ENCODE measurements at places on chromosomes 11 and 22.

DNA sequence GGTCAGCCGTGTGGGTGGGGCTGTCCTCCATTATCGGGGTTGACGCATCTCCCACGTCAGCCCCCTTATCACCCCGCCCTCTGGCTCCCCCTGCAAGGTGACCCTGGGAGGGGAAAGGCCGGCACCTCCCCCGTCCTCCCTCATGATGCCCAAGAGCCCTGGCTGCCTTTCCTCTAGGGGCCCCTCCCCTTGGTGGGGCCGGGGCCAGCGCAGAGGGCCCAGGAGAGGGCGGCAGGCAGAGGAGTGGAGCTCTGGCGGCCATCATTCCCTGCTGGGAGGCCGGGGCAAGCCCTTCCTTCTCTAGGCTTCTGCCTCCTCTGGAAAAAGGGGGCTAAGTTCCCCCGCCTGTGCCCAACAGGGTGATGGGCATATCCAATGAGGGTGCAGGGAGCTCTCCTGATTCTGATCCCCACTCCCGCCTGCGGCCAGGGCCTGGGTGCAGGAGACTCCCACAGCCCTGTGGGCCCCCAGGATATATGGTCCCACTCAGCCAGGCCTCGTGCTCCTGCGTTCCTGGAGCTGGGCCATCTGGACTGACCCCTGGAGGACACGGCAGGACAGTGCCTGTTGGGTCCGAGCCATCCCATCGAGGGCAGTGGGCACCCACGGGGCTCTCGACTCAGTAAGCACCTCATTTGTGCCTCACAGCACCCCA is 12.3 kb downstream of the MYRF start:
- no peak for DNase-seq

- no peak for DNase-seq
Observed at GRCh38 chr11:132122735-132123134, 752.3 kb downstream of the NTM start.

DNA sequence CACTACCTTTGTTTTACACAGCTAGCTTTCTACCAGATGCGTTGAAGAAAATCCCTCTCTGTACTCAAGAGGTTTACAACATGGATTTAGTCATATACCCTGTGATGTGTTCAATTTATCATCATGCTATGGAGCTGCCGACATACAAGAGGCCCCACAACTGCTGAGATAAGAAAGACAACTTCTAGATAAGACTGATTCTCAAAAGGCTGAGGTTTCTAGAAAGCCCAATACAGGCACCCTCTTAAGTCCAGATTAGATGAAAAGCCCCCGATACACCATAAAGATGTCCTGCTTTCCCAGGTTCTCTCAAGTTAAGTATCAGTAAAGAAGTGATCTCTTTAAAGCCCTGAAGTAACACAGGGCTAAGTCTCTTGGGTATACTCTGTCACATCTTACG is 14.3 kb downstream of the MTCH2 start:
- DNase-seq: no peak

GRCh38 chr11:47714554-47715081 is 551 bp downstream of the AGBL2 start:
- DNase-seq: no peak

GRCh38 chr11:25727944-25728343 is 604.0 kb upstream of the ANO3 start:
- no peak for DNase-seq

DNA sequence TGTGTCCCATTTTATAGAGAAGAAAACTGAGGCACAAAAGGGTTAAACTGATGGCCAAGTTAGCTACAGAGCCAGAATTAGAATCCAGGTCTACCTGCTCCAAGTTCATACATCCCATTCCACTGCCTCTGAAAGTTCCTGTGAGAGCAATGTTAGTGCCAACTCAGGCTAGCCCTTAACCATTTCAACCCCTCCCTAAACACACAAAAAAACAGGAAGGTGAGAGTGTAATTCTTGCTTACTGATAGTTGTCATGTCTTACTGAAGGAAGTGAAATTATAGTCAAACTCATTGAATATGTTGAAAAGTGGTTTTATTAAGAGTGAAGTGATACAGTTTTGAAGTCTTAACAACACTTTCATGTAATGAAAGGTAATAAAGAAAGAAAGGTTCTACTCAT is 2.9 kb upstream of the E2F8 start:
- DNase-seq: no peak

GRCh38 chr11:111735262-111736116 is 30.7 kb downstream of the PPP2R1B start:
- peak; percentile 98 for DNase-seq

DNA sequence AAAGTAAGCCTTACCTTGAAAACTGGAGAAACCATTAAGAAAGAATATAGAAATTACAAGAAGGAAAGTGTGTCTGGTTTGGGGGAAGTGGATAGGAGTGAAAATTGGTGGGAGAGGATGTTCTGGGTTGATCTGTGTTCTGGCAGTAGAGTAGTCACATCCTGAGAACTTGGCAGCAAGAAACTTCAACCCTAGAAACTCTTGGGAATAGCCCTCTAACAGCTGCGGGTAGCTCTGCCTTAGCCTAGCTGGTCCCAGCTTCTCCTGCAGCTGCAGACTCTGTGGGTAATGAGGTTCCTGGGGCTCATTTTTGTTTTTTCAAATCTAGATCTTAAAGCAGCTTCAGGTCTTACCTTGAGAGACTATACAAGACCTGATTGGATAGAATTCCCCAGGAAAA is 24.2 kb upstream of the OR6X1 start:
- no peak for DNase-seq

- peak; percentile 73 for DNase-seq
Observed at GRCh38 chr11:76700177-76701100, 29.9 kb upstream of the LRRC32 start.

GRCh38 chr22:37427135-37427710 is at the start of gene ELFN2:
Gene ELFN2 (minus strand): TSS chr22:37427479. CDS start chr22:37375534, 51,945 bp downstream.
- no peak for DNase-seq

DNA sequence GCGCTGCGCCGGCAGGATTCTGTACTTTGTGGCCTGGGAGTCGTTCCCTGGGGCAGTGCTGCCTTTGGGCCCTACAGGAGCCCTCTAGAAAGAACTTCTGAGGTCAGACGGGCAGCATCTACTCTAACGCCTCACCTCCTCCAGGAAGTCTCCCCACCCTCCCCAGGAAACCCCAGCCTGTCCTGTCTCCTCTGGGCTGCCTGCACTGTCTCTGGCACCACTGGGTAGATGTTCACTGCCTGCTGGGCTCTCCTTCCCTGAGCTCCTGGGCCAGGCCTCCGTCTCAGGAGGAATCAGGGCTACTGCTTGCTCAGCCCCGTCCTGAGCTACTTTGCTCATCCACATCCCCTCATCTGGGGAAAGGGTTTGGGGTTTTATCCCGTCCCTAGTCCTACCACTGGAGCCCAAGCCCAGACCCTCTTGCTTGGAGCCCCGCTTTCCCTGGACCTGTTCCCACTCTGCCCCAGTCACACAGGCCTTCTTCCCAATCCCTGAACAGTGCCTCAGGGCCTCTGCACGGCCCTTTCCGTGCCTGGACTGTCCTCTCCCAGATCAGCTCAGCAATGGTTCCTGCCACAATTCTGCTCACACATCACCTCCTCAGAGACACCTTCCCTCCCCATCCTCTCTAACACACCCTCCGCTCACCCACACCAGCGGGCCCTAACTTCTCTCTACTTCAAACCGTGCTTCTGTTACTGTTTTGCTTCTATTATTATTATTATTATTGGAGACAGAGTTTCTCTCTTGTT is 11.3 kb upstream of the TREH start:
- DNase-seq: no peak

DNA sequence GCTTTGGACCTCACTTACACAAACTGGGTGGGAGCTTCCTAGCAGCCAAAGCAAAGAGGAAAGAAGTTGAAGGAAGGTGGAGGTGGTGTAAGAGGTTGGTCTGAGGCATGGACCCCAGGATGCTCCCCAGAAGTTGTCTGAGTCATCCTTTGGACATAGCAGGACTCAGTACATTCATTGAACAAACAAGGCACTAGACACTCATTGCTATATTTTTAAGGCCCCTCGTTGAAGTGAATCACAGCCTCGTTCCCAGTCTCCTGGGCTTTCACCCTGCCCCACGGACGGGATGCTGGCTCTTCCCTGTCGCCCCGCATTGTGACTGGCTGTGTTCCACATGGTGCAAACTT is 95.9 kb upstream of the FGF3 start:
- DNase-seq: no peak

DNA sequence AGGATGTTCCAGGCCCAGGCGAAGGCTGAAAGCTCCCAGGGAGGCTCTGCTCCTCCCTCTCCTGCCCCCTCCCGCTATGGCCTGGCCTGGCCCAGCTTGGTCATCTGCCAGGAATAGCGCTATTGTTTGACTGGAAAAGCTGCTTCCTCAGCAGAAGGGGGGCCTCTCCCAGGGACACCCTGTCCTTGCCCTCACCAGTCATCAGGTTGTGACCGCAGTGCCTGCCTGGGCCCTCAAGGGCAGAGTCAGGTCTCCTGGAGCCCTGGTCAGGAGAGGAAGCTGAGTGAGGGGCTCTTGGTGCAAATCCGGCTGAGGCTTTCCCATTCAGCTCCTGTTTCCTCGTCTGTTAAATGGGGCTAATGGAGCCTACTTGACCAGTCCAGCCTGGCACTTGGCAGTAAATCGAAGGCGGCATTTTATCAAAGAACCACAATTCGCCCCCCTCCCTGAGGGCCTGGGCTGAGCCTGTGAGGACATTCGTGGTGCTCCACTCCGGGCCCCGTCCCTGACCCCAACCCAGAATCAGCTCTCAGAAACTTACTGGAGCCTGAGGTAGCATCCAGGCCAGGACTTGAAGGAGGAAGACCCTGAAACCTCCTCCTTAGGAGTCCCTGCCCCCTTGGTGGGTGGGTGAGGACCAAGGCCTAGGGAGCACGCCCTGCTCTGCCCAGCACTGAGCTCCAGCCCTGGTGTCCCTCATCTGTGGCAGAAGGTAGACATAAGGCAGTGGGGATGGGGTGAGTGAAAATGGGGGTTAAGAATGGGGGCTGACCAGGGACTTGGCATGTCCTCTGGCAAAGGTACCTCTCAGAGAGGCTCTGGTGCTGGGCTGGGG is 2.0 kb upstream of the CASTOR1 start:
- peak; percentile 68 for DNase-seq

DNA sequence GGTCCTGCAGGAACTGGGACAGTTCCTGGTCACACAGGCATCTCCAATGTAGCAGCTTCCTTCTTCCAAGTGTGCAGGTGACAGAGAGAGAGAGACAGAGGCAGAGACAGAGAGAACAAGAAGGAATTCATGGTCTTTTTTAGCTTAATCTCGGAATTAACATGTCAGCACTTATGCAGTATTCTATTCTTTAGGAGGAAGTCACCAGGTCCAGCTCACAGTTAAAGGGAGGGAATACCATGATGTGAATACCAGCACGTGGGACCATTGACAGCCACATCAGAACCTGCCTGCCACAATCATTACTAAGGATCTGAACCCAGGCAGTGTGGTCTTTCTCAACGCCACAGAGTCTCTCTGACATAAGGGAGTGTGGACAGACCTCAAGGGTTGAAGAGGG is 341.6 kb downstream of the MN1 start:
- DNase-seq: no peak

- DNase-seq: no peak
Observed at GRCh38 chr11:43874738-43875137, 5.9 kb upstream of the ALKBH3 start.

GRCh38 chr22:42928969-42929837 is 72.1 kb upstream of the ARFGAP3 start:
- DNase-seq: no peak

- no peak for DNase-seq
Observed at GRCh38 chr22:31199187-31199586, 12.9 kb upstream of the LIMK2 start.

DNA sequence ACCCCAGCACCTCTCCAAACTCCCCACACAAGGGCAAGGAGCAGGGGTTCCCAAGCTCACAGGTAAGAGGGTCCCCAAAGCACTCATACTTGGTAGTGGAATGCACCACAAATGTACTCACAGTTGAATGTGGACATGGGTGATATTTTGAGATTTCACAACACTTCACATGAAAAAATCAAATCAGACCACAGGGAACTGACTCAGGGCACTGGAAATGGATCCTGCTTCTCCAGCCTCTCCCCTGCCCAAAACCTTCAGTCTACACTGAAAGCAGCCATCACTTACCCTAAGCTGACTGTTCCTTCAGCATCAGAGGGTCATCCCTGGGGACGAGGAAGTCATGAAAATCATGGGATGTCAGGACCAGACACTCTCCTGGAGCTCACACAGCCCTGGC is 40.2 kb downstream of the SCGB1A1 start:
- DNase-seq: no peak

GRCh38 chr11:1160231-1161101 is 2.7 kb downstream of the MUC5AC start:
- DNase-seq: no peak

DNA sequence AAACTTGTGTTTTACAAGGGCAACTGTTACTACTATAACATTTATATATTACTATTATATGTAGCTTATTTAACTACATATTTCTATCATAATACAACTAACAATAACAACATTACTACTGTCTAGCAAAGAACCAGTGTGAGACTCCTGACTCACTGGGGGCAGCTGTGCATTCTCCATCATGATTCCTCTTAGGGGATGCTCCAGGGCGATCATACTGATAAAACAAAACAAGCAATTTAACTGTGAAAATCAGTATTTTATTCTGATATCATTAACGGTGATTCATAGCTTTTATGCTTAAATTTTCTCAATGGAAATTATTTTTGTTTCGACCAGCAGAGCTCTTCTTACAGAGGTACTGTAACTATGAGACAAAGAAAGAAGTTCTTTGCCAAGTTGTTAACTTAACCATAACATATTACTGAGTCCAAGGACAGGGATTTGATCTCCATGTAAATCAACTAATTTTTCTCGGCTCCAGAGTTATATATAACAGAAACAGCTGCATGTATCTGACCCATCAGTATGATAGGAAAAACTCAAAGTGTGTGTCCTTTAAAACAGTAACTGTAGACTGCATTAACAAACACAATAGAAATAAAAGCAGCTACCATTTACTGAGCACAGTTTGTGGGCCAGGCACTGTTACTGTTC is 24.8 kb upstream of the FNBP4 start:
- DNase-seq: no peak

DNA sequence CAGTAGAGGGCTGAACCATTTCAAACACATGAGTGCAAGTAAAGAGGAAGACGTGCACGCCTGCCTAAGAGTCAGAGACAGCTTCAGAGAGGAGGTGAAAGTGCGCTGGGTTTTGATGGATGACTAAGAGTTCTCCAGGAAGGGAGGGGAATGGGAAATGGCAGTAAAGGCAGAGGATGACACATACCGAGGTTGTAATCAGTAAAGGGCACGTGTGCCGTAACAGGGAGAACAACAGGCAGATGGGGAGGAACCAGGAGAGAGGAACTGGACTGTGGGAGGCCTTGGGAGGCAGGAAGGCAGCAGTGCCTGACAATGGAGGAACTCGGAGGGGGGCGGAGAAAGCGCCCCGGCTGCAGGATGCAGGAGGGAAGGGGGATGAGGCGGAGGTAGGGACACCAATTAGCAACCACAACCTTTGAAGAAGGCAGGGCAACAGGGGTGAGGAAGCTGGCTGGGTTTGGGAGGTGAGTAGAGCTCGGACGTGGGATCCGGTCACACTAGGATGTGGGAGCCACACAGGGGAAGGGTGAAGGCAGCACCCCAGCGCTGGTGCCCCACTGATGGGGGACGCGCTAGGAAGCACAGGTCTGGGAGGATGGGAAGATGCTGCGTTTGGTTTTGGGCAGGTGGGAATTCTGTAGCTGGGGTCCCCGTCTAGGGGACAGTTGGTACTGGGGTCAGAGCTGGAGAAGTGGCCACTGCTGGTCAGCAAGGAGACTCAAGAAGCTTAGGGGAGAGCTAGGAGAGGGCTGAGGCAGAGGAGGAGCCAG is 67.4 kb downstream of the SCUBE1 start:
- DNase-seq: peak; percentile 1

All from kidney glomerular epithelial cell (primary cell).